ENCODE measurements at places on chromosomes 4 and X.

GRCh38 chr4:110224812-110225211 lies 26.4 kb upstream of the ELOVL6 start:
- no peak for DNase-seq

GRCh38 chrX:14618177-14618965 lies 89.0 kb downstream of the GLRA2 start:
- DNase-seq, result no peak

- DNase-seq, result no peak
Measured at GRCh38 chr4:140078366-140078765, 75.6 kb downstream of the MAML3 start.

GRCh38 chrX:14963447-14964236 lies 90.4 kb downstream of the MOSPD2 start:
- DNase-seq, result no peak
